ENCODE measurements at places on chromosomes 12 and 14.

- no peak for DNase-seq
These were observed 13.8 kb upstream of the PRKD1 start for GRCh38 chr14:29941401-29941800.

- DNase-seq: no peak
These were observed 668.8 kb downstream of the NRXN3 start for GRCh38 chr14:78838959-78839358.

GRCh38 chr12:109782326-109782703, 50.9 kb downstream of the TRPV4 start:
- DNase-seq: no peak

- peak; percentile 42 for DNase-seq
These were observed 8.8 kb upstream of the CLECL1 start for GRCh38 chr12:9741726-9742125.

DNA sequence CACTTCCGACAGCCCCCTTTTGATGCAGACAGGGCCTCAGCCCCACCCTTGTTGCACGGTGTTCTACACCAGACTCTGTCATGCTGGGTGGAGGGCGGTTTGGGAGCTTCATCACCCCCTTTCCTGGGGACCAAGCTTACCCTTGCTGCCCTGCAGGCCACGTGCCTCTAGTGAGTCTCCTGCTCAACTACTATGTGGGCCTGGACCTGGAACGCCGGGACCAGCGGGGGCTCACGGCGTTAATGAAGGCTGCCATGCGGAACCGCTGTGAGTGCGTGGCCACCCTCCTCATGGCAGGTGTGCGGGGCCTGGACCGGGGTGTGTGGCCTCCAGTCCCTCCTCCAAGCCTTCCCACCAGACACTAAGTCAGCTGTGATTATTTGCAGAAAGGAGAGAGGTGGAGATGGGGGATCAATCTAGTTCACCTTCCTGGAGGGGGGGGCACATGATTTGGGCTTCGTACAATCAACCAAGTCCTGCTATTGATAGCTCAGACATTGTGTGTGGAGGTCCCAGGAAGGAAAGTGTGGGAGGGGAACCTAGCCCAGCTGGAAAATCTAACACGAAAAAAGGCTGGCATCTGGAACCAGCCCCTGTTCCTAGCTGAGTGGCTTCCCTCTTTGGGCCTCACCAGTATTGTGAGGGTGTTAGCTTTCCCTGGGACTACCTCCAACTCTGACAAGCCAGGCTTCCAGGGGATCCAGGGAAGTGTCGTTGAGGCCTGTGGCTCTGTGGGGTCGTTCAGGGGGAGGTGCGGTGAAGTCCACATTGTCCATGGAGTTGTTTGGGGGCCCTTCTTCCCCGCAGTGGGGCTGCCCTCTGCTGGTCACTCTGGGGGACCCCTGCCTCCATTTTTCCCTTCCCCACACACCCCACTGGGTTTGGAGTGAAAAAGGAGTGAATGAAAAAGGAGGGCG, 1.6 kb downstream of the ANKRD33 start:
- DNase-seq: no peak

DNA sequence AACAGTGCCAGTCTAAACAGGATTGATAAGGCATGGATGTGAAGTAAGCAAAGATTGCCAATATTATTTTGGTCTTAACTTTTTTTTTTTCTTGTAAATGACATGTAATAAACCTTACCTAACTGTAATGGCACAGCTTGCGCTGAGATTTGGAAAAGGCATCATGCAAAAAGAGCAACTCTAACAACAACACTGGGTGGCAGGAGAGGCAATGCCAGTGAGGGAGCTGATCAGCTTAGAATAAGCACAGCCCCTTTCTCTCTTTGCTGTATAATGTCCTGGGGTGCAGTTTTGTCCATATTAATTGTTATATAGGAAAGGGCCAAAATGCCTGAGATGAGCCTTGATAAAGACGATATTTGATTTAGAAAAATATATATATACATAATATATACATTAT, 1589.7 kb upstream of the FLRT2 start:
- no peak for DNase-seq

- no peak for DNase-seq
These were observed 15.6 kb downstream of the SMUG1 start for GRCh38 chr12:54173066-54173726.

GRCh38 chr12:62730649-62731048, 204.3 kb downstream of the PPM1H start:
- no peak for DNase-seq

DNA sequence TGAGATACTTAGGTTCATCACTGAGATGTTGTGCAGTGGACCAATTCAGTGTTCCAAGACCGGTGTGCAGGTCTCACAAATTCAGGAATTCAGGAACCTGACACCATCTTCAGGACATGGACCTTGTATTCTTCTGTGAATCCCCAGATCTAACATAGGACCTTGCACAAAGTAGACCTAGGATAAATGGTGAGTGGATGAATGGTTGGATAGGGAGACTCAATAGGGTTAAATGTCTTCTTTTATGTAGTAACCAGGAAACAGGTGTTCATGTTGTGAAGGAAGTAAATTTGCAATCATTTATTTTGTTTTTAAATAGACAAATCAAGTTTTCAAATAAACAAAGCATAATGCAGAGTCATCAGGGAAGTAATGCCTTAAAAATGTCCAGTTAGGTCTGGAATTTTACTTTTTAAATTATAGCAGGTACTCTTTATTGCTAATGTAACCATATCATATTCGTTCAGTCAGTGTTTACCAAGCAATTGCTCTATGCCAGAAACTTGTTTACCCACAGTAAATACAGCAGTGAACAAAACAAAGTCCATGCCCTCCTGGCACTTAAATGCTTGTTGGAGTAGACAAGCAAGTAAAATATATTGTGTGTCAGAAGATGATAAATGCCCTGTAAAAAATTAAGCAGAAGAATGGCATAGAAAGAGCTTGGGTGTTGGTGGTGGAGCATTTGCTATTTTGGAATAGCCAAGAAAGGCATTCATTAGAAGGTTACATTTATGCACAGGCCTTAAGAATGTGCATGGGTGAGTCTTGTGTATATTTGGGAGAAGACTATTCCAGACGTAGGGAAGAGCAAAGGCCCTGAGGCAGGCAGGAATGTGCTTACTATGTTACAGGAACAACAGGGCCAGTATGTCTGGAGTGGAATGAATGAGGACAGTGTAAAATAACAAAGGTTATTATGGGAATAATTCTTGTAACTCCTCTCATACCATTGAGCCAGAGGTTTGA, 26.3 kb downstream of the RXYLT1 start:
- no peak for DNase-seq

GRCh38 chr12:75655315-75655806, 144.0 kb upstream of the KRR1 start:
- no peak for DNase-seq

DNA sequence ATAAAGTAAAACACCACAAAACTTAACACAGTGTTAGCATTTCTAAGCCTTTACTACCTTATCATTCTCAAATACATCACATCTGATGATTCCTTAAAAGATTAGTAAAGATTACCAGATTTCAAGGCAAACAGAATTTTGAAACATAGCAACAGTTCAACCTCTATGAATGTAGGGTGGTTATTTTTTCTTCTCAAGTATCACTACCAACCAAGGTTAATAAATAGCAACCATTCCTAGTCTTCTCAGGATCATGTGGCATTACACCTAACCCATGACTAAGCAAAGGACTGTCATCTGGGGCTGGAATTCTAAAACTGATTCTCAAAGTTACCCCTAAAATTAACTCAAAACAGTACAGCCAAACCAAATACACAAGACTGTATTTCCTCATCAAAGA, 39.4 kb upstream of the CSRNP2 start:
- no peak for DNase-seq

DNA sequence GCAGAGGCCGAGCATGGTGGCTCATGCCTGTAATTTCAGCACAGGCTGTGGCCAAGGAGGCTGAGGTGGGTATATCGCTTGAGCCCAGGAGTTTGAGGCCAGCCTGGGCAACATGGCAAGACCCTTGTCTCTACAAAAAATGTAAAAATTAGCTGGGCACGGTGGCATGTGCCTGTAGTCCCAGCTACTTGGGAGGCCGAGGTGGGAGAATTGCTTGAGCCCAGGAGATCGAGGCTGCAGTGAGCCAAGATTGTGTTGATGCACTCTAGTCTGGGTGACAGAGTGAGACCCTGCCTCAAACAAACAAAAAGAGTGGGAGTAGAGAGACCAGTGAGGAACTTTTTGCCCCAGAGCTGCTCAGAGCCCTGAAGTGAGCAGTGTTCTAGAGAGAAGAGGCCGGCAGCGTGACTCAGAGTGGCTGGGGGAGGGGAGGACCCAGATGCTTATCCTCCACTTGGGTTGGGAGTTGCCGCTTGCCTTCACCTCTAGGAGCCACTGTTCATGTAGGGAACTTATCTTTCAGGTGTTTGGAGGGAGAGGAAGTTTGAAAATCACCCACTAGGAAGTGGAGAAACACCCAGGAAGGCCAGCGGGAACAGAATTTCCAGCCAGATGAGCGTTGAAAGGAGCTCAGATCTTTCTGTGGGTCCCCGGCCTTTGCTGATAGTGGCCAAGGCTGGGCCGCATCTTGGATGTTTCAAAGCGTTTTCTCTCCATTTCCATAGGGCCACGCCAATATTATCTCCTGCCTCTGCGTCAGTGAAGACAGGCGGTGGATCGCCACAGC, 15.3 kb downstream of the CFAP251 start:
- no peak for DNase-seq

- no peak for DNase-seq
These were observed 298.6 kb downstream of the AKAP6 start for GRCh38 chr14:32627545-32628298.

GRCh38 chr14:86797075-86797351, 1196.0 kb downstream of the GALC start:
- DNase-seq: no peak

GRCh38 chr14:61174987-61175386, 106.2 kb downstream of the TMEM30B start:
- DNase-seq: no peak

DNA sequence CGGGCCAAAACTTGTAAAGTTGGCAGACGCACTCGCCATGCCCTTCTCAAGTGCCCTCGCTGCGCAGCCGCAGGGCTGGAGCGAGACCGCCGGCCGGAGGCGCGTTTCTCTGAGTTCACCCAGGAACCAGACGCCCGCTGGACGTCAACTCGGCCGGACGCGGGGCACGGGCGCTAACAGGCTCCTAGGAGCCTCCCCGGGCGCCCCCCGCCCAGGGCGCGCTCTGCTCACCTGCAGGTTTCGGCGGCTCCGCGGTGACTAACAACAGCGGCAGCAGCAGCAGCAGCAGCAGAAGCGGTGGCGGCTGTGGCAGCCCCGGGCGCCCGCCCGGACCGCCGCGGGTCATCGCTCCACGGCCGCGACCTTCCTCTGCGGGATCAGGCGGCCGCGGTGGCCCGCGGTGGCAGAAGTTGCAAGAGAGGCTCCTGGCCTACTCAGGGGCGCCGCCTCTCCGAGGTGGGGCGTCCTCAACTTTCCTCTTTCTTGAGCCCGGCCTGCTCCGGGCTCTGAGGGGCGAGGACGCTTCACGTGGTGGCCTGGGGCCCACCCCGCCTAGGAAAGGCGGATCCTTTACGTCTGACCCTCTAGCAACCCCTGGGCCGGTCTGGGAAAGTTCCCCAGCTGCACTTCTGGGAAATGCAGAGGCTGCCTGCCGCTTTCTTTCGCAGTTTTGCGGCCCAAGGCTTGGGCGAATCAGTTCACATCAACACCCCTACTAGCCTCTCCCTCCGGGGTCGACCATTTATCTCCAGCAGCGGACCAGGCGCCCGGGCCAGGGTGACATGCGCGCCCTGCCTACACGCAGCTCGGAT, at the start of gene PLBD1:
TSS of gene PLBD1 (minus strand) at position 533 of the 812 bp plus-strand sequence. CDS start at position 346, 187 bp downstream.
- no peak for DNase-seq

- DNase-seq: no peak
These were observed 2.2 kb downstream of the TEDC1 start for GRCh38 chr14:105492971-105493871.

- DNase-seq: peak; percentile 63
These were observed 41.5 kb downstream of the BCL11B start for GRCh38 chr14:99230208-99231151.

GRCh38 chr12:16670456-16671050, 64.6 kb upstream of the LMO3 start:
- DNase-seq: no peak

- DNase-seq: no peak
These were observed 147.1 kb upstream of the SLCO1C1 start for GRCh38 chr12:20547816-20548575.

DNA sequence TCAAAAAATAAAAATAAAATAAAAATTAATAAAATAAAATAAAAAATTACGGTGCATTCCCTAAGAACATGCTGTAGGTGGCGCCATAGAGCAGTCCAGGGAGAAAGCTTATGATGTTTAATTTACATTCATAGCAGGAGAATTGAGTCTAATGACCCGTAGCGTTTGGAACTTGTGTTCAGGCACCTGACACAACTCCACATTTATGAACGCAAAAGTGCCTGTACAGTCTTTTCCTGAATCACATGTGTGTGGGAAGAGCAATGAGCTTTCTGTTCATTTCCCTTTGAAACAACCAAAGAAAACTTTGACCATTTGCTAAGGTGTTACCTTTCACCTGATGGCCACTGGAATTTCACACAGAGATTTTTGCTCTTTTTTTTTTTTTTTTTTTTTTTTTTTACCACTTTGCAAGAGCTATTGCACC, 60.6 kb upstream of the KCNA1 start:
- DNase-seq: no peak

DNA sequence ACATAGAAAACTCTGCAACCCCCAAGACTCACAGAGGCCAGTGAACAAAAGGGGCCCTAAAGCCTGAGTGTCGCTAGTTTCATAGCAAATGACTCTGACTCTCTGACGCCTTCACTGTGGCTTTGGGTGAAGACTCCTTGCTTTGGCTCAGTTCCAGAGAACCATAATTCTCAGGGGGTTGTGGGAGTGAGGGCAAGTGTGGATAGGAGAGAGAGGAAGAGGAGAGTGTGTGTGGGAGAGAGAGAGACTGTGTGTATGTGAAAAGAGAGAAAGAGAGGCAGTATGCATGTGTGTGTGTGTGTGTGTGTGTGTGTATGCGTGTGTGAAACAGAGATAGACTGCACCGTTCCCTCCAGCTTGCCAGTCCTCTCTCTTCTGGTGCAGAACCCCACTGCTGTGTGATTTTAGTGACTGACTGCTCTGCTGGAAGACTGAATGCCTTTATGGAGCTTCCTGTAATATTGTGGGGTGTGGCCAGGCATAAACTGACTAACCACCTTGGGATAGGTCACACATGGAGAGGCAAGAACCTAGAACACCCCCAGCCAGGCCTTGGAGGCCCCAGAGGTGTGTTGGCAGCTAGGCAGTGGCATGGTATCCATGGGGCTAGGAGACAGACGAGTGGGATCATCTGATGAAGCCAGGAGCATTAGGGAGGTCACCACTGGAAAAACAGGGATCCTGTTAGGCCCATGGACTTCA, 45.9 kb upstream of the STXBP6 start:
- DNase-seq: no peak

- DNase-seq: no peak
These were observed 874.9 kb downstream of the NRXN3 start for GRCh38 chr14:79044894-79045624.

Measured in stimulated activated CD4-positive, alpha-beta T cell treated with anti-CD3 and anti-CD28 coated beads, Interleukin-15, amount 100 ng/mL, for 1 hour (primary cell).